ENCODE measurements at places on chromosomes 2 and 18. TPM values are rescaled to one million over a fixed set of nuclear protein-coding genes. Genes with fewer than 3 reads are reported as not detected.

The ELOA2 gene
- not detected for polyA plus RNA-seq

The AQP12B gene
- polyA plus RNA-seq: 0.03 TPM

The EHD3 gene
- 7.9 TPM for polyA plus RNA-seq

The TEKT4 gene
- polyA plus RNA-seq: not detected

The TUBA3E gene
- polyA plus RNA-seq: 48.3 TPM

The DTNA gene
- 80.2 TPM for polyA plus RNA-seq

The PRKAG3 gene
- polyA plus RNA-seq: 0.03 TPM

The KIAA2012 gene
- polyA plus RNA-seq: not detected

The COL4A3 gene
- polyA plus RNA-seq: 0.91 TPM

The ATG16L1 gene
- polyA plus RNA-seq: 12.1 TPM

The SKOR2 gene
- not detected for polyA plus RNA-seq

The LINC00305 gene
- polyA plus RNA-seq: not detected

The ALKAL2 gene
- polyA plus RNA-seq: 1.3 TPM

The KCNJ13 gene
- not detected for polyA plus RNA-seq

The CPLX4 gene
- not detected for polyA plus RNA-seq

- DNase-seq: no peak
Observed at GRCh38 chr18:53503914-53504441, 720.5 kb downstream of the MBD2 start.

GRCh38 chr2:14194233-14194632 lies 438.3 kb upstream of the LRATD1 start:
- DNase-seq: no peak

GRCh38 chr2:230847883-230848388 lies 16.8 kb upstream of the ITM2C start:
- DNase-seq: peak; percentile 89

DNA sequence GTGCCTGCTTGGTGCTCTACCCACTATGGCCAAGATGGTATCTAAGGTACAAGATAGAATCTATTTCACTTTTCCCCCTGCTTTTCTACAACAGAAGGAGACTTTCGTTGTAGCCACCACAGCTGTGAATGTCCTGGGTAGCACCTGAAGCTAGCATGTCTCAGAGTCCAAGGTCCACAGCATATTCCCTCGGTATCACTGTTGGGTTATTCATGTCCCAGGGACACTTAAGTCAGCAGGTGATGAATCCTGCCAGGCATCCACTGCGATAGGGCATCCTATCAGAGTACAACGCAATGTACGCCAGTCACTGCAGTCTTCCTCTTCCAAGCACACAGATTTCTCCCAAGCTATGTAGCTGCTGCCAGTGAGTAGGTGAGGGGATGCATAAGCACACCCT lies 129.1 kb upstream of the LINC00305 start:
- no peak for DNase-seq

DNA sequence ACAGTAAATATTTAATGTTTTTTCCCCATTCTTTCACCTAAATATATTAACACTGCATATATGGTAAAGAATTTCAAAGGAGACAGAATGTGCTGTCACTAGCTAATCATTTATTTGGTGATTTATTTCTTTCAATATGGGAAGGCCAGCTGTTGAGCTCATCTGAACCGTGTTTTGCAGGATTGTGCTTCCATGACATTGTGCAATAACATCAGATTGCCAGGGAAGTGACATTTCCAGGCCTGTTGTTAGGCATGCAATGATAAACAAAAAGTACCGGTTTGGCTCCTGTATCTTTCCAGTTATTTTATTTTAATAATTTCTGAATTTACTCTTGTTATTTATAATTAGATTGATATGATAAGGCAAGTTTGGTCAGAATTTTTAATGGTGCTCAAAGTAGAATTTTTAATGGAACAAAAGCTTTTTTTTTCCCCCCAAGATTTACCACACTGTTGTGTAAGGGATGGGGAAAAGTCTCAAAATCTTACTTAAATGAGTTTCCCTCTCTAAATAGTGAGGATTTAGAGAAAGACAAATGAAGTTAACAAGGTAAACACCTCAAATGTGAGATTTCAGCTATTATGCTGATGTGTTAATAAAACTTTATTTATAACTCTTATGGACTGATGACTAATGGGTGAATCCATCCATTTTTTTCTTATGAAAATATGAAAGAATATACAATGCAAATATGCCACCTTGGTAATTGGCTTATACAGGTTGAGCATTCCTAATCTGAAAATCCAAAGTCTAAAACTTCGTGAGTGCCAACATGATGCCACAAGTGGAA lies 52.7 kb downstream of the MALT1 start:
- no peak for DNase-seq

DNA sequence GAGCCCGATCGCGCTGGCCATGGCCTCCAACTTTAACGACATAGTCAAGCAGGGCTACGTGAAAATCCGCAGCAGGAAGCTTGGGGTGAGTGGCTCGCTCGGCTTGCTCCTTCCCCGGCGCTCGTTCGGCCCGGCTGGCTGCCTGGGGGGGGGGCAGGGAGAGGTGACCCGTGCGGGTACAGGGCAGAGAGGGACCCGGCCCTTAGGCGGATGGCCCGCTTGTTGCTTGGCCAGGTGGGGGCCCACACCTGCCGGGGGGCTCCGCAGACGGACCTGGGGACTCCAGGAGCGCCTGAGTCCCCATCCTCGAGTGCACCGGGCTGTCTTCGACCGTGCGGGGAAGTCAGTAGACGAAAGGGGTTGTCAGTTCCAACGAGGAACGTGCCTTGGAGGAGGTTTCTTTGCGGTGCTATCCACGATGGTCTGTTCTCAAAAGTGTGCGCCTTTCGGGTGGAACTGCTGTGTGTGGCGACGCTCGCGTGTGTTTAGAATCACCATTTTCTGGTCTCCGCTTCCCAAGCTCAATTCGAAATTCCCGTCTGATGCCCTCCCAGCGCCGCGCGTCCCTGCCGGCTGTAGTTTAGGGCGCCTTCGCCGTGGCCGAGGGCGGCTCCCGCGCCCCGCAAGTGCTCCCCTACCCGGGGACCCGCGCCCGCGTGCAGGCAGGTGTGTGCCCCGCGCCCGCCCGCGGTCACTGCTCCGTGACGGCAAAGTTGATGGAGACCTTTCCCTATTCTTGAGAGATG lies 711 bp downstream of the DOK6 start:
- peak; percentile 24 for DNase-seq

DNA sequence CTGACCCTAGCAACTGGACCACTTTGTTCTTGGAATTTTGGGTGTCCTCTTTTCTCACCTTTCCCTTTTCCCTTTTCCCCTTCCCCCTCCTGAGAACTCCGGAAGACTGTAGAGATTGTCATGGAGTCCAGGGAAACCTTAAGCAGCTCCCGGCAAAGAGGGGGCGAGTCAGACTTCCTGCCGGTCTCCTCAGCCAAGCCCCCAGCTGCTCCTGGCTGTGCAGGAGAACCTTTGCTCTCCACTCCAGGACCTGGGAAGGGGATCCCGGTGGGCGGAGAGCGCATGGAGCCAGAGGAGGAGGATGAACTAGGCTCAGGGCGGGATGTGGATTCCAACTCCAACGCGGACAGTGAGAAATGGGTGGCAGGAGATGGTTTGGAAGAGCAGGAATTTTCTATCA lies 20.5 kb downstream of the SETBP1 start:
- DNase-seq: peak; percentile 32

GRCh38 chr18:11219571-11219970 lies 70.2 kb upstream of the PIEZO2 start:
- DNase-seq: no peak

GRCh38 chr2:61811821-61812220 lies 42.0 kb downstream of the FAM161A start:
- DNase-seq: no peak

GRCh38 chr2:105834931-105835330 lies 90.2 kb downstream of the NCK2 start:
- DNase-seq: no peak

GRCh38 chr2:150076281-150076680 lies 411.2 kb downstream of the RND3 start:
- no peak for DNase-seq

- no peak for DNase-seq
Observed at GRCh38 chr2:111705711-111706336, 178.2 kb downstream of the ANAPC1 start.

DNA sequence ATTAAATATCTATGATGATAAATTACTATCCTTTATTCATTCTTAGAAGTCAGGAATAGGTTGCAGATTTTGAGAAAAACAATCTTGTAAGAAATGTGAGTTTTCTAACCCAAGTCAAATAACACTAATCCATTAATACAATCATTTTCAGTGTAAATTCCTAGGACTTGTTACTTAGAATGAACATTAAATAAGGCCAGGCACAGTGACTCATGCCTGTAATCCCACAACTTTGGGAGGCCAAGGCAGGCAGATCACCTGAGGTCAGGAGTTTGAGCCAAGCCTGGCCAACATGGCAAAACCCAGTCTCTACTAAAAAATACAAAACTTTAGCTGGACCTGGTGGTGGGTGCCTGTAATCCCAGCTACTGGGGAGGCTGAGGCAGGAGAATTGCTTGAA lies 45.8 kb upstream of the CDKL4 start:
- DNase-seq: no peak

DNA sequence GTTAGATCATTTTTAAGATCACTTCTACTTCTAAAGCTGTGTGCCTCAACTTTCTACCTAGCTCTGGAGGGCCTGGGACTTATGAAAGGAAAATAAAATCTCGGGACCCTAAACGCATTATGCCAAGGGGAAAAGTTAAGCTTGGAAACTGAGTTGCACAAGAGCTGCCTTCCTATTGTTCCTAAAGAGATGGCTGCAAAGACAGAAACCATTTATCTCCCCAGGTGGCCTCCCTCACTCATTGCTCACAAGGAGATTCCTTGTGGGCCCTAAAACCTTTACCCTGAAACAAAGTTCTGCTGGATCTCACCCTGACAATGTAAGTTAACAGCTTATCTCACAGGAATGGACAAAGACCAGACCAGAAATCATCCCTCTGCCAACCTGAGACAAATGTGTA lies 26.8 kb downstream of the TUBB6 start:
- DNase-seq: no peak

DNA sequence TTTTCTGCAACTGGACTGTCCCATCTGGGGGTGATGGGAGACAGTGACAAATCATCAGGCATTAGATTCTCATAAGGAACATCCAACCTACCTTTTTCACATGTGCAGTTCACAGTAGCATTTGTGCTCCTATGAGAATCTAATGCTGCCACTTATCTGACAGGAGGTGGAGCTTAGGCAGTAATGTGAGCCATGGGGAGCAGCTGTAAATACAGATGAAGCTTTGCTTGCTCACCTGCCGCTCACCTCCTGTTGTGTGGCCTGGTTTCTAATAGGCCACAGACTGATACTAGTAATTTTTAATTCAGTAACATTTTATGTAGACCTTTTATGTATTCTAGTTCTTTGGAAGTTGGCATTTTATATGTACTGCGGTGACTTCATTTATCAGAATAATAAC lies 180.1 kb upstream of the SPOPL start:
- DNase-seq: no peak

DNA sequence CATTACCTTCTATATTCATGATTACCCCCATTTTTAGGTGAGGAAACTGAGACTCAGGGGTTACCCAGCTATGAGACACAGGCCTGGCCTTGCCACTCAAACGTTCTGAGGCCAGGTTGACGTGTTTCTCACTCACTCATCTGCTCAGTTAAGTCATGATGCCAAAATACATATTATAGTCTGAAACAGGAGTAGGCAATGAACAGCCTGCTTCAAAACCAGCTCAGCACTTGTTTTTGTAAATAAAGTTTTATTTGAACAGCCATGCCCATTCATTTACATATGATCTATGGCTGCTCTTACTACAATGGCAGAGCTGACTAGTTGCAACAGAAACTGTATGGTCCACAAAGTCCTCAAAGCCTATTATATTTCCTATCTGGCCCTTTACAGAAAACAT lies 74.1 kb upstream of the SMAD2 start:
- DNase-seq: no peak

- DNase-seq: no peak
Observed at GRCh38 chr2:10447300-10447894, 730 bp downstream of the ODC1 start.

DNA sequence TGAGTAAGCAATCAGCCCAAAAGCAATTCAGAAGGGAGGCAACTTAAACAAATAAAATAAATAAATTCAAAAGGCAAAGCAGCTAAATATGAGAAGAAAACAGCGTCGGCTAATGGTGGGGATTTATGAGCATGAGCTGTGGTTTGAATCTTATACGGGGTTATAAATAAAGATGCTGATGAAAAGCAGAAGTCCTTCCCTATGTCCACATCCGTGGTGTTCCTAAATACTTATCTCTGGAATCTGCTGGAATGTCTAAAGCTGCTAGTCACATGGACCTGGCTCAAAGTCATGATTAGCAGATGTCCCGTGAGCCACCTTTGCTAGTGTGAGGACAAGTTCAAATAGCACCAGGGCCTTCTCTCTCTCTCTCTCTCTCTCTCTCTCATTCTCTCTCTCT lies 33.8 kb downstream of the SMIM21 start:
- DNase-seq: no peak

- no peak for DNase-seq
Observed at GRCh38 chr2:132473174-132473883, 56.7 kb downstream of the GPR39 start.

GRCh38 chr2:145815933-145816332 lies 1296.0 kb upstream of the ZEB2 start:
- no peak for DNase-seq

DNA sequence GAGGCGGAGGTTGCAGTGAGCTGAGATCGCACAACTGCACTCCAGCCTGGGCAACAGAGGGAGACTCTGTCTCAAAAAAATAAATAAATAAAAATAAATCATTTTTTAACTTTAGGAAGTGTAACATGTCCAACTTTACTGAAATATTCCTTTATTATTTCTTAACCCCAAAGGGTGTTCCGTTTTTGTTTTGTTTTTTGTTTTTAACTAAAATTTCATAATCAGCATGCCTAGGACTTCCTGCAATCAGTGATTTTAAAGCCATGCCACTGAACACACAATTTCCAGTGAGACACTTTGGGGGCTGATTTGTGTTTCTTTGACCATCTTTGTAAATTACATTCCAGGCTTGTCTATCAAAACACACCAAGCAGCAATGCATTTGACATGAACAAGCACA lies 7.1 kb downstream of the CATIP start:
- no peak for DNase-seq

GRCh38 chr18:13589316-13589715 lies 137.0 kb downstream of the FAM210A start:
- DNase-seq: no peak

DNA sequence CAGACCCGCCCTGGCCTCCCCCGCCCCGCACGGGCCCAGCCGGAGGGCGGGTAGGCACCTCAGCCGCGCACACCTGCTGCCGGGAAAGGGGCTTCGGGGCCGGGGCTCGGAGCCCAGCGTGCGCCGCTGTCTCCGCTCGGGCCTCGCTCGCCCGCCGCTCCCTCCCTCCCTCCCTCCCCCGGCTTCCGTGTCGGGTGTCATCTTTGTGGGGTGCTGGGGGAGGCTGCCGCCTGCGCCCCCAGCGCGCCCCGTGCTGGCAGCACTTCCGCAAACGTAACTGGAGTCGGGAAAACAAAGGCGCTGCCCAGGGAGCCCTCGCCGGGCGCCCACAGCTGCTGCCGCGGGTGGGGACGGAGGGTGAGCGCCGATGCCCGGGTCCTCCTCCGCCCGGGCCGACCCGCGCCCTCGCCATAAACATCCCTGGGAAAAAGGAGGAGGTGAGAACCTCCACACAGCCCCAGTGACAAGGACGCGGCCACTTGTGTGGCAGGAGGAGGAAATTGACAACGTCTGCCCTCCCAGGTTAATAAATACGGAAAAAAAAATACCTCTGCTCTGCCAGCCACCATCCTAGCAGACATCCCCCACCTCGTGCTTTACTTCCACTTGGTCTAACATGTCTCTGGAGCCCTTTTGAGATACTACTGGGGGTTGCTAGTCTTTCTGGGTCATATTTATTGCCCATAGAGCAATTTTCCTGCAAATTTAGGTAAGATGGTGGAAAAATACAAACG lies 550 bp downstream of the MFSD6 start:
- DNase-seq: peak; percentile 29
